ENCODE measurements at places on chromosomes 5 and 9. TPM values are rescaled to one million over a fixed set of nuclear protein-coding genes. Genes with fewer than 3 reads are reported as not detected.

Gene NDUFAF2
- 45.0 TPM for total RNA-seq

Gene LCN1
- 2.4 TPM for total RNA-seq

Gene CCDC192
- not detected for total RNA-seq

Gene ARSI
- total RNA-seq, result 1.3 TPM

Gene CFAP90
- 0.14 TPM for total RNA-seq

Gene MLANA
- not detected for total RNA-seq

Gene INSL6
- not detected for total RNA-seq

Gene SLC6A3
- 0.19 TPM for total RNA-seq

Gene GARNL3
- 40.4 TPM for total RNA-seq

Gene RNF183
- not detected for total RNA-seq

Gene SHC3
- total RNA-seq, result 6.4 TPM
